ENCODE measurements at places on chromosomes 5 and 9.

DNA sequence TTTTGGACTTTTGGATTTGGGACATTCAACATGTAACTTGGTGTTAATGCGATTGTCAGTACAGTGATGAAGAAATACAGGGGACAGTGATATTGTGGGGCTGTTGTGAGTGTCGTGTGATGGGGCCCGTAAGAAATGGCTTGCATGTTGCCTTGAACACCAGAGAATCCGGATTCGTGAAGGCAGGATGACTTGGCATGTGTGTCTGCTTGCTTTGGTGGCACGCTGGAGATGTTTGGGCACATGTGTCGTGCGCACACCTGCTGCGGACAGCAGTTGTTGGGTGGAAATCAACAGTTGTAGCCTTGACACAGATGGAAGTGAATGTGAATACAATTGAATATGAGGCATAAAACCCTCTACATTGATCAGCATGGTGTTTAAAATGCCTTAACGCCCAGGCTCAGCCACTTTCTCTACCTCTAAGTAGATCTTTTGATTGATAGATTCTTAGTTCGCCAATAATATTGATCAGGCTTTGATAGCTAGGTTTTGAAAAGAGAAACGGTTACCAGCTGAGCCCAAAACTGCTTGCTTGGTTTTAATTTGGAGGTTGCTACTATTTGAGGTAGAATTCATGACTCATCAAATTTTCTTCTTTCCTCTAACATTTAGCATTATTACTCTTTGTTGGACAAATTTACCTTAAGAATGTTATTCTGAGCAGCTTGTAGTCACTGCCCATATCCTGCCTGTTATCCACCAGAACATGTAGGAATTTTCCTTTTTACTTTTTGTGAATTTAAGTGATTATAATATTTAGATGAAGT is 94.4 kb downstream of the TRIO start:
- peak; percentile 25 for DNase-seq

DNA sequence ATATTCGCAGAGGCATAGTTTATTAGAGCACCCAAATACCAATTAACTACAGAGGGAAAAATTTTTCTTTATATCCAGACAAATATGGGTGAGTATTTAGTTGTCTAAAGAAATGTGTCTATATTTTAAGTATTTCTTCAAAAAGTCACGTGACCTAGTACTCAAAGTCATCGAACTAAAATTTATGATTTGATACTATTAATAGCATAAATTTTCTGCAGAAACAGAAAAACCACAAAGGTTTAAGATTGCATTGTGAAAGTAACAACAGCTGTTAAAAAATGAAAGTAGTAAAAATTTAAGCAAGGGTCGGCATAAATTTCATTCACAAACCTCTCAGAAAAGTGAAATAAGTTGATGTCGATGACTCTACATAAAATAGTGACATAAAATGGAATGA is 323.9 kb upstream of the RORB start:
- no peak for DNase-seq

DNA sequence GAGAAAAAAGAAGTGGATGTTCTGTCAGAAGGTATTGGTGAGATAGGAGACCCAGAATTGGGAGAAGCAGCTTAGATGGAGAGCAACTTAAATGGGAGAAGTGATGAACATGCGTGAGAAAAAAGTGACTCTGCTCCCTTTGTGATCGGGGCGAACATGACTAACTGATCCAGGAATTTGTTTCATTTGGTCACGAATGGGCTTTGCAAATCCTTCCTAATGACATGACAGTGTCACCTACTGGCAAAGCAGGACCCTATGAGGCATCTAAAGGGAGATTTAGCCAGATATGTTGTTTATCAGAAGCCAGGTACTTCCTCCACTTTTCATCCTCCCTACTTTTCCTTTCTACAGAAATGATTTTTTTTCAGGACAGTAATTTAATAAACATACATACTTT is 787.4 kb upstream of the RGMB start:
- no peak for DNase-seq

GRCh38 chr5:73624888-73625287 is 1.1 kb upstream of the ARHGEF28 start:
- DNase-seq: no peak

GRCh38 chr5:141958546-141959172 is 657 bp upstream of the PCDH12 start:
- no peak for DNase-seq

All from SJCRH30 (cell line).